ENCODE measurements at places on chromosomes 6 and 20. TPM values are rescaled to one million over a fixed set of nuclear protein-coding genes. Genes with fewer than 3 reads are reported as not detected.

DNA sequence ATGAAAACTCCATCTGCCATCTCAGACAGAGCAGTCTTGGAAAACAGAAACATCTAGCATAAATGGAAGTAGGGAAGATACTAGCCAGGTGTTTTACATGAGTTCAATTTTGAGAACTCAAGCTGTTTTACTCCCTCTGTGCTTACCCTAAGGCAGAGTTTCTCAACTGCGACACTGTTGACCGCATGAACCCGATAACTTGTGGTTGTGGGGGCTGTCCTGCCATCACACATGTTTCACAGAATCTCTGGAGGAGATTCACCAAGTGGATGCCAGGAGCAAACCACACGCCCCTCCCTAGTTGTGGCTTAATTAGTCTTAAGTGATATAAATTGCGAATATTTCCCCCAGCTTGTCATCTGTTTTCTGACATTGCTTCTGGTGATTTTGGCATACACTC, 2.3 kb upstream of the SERPINB6 start:
- DNase-seq, result no peak

- no peak for DNase-seq
Observed at GRCh38 chr20:41048461-41049301, 20.1 kb downstream of the TOP1 start.

- no peak for DNase-seq
Observed at GRCh38 chr6:52162940-52163908, 23.0 kb upstream of the IL17A start.

DNA sequence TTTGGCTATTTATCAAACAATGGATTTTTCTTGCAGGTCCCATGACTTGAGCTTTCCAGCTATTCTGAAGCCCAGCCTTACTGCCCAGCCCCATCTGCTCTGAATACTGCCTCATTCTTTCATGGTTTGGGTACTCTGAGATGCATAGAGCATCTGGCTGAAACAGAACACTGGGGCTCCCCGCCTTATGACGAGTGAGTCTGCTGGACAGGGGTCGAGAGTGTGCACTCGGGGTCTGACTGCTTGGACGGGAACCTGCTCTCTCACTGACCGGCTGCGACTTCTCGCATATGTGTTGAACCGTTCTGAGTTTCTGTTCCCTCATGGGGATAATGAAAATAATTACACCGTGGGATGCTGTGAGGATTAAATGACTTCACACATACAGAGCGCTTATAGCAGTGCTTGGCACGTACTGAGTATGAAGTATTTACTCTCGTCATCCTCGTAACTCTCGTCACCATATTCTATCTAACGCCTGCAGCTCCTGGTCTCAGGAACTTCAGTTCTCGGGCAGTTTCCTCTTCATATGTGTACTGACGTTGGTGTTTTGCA, 59.5 kb upstream of the MPC1 start:
- DNase-seq, result no peak

- DNase-seq, result no peak
Observed at GRCh38 chr20:56537997-56538396, 5.0 kb downstream of the FAM209B start.

DNA sequence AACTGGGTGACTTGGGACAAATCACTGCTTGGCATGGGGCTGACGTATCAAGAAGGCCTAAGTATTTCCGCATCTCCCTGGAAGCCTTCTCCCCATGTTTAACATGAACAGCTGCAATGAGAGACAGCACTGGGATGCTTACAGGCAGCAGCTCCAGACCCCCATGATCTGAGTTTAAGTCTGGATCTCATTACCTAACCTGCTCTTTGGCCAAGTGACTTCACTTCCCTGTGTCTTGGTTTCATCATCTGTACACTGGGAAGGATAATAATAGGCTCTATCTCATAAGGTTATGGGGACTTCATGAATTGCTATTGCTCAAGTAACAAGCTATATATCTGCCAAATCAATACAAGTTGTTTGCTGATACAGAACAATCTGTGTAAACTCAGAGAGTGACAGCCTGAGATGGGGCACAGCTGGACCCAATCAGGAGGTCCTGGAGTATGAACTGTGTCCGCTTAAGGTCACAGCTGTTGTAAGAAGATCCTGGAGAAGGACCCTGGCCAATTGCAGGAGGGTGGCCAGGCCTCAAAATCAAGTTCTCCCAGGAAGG, 56.0 kb downstream of the TGM2 start:
- DNase-seq, result peak; percentile 52

DNA sequence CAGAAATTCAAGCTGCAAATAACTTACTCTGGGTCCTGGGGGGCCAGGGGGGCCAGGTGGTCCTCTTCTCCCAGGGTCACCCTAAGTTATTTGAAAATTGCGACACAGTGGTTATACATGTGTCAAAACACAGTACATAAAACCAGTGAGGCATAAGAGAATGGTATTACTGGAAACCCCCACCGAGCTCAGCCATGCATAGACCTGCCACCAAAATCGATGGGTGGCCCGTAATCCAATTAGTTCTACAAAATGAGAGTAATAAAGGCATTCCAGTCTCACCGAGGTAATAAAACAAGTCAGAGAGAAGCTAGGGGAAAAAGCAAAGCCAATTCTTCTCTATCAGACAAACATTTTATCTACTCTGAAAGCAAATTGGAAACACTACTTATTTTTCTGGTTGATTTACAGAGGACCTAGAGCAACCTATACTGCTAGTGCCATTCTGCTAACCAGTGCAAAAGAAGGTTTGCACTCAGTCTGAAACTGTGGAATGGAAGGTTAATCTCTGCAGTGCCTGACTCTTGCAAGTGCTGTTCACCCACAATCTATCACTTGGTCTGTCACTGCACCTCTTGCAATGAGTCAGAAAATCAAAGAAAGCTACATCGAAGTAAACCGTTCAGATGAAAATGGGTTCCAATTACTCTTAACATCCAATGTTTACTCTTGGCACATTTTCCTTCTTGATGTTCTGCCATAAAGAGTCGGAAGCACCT, 32.4 kb downstream of the COL9A1 start:
- DNase-seq, result no peak

GRCh38 chr20:12053353-12053752, 135.7 kb downstream of the BTBD3 start:
- peak; percentile 83 for DNase-seq

- DNase-seq, result peak; percentile 65
Observed at GRCh38 chr6:165308926-165309731, at the start of gene C6orf118. C6orf118 (minus strand) TSS chr6:165309605; CDS start chr6:165309586, 19 bp downstream.

DNA sequence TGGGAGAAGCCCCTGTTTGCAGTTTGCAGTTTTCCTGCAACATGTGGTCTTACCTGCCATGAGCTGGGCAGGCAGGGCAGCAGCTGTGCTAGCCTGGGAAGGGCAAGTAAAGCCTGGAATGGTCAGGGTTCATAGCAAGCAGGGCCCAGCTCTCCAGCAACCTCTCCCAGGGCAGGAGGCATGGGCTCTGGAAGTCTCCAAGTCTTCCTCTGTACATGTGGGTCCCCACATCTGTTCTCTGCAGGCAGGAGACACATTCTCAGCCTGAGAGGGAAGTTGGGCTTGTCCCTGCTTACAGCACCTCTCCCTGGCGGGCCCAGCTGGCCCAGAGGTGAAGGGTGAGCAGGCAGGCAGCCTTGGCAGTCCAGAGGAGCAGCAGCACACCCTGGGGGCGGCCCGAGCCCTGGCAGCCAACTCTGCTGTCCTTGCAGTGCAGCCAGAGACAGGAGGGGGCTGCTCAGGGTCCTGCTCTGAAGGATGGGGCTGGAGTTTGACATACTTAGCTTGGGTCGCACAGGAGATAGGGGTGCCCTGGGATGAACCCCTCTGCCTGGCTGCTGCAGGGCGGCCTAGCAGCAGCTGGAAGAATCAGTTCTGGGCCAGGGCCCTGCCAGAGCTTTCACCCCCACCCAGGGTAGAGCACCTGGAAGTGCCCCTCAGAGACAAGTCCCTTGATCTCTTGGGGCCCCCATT, 176.0 kb downstream of the MRPL14 start:
- no peak for DNase-seq

DNA sequence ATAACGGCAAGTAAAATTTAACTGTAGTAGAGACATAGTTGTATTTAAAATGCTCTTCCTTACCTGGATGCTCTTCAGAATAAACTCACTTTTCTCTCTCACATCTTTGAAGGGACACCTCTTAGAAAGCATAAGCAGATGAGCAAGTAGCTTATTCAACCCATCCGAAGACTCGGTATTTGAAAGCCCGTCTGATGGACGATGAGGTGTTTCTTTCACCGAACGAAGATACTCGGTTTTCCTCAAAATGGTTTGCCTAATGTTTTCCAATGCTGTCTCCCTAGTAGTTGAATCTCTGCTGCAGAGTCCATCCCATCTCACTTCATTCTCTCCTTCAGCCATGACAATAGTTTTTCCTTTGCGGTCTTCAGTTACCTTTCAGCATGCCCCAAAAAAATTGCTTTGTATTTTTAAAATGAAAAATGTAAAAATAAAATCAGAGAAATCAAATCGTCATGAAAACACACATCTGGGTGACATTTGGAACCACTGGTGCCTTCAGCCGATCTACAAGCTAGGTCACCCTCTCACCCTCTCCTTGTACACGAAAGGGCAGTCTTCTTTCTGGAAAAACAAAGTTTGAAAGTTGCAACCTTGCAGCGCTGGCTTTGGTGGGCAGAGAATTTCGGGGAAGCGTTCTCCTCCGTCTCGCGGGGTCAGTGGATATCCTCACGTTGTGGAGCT, 772 bp downstream of the SESN1 start:
- DNase-seq, result peak; percentile 3

GRCh38 chr6:82396964-82397751, 33.5 kb downstream of the TPBG start:
- DNase-seq, result peak; percentile 98

GRCh38 chr6:166987930-166988329, 11.3 kb upstream of the CEP43 start:
- DNase-seq, result peak; percentile 35

DNA sequence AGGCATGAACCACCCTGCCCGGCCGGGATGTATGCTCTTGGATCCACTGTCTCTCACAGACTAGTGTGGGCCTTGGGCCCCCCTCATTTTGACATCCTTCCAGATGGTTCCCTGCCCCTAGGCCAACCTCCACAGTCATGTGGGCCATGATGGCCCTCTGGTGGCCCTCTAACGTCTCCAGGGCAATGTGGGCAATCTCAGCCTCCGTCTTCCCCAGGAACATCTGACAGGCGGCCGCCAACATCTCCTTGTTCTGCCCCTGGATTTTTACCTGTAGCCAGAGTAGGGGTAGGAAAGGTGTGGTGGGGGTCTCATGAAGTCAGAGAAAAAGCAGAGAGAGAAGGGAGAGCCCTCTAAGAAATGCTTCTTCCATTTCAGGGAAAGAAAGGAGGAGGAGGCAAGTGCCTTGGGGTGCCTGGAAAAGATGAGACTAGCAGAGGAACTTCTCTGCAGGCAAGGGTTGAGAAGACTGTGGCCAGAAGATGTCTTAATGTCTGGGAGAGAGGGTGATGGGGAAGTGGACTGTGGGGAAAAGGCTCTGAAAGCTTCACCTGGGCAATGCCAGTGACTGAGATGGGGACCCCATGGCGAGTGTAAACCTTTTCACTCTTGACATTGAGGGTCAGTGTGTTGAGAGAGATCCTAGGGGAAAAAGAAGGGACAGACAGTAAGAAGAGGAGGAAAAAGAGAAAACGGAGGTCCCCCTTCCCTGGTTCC, 1.3 kb downstream of the FLOT1 start:
- DNase-seq, result no peak

GRCh38 chr6:154341336-154341735, 15.3 kb downstream of the IPCEF1 start:
- no peak for DNase-seq

LTB gene
- 0.52 TPM for total RNA-seq

SLC17A9 gene
- total RNA-seq, result 12.4 TPM

ZBTB46 gene
- total RNA-seq, result 13.9 TPM

TRMT6 gene
- total RNA-seq, result 14.4 TPM

SMOC2 gene
- 0.93 TPM for total RNA-seq

C6orf141 gene
- total RNA-seq, result 0.55 TPM

All from astrocyte (in vitro differentiated cells and primary cell).